ENCODE measurements at places on chromosomes 7 and 10.

DNA sequence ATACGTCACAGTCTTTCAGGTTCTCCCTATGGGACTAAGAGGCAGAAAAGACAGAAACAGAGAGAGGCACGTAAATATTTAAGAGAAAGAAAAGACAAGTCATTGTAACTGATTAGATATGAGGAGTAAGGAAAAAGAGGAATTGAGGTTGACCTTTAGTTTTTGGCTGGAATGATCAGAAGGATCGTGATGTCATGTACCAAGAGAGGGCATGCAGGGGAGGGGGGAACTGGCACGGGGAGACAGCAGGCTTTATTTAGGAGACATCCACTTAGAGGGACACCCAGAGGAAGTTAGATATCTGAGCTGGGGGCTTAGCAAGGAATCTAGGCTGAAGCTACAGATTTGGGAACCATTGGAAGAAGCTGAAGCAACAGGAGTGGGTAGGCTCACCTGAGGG is 9.2 kb upstream of the LRRC20 start:
- DNase-seq, result no peak

GRCh38 chr7:50808282-50808888 is 25.7 kb upstream of the GRB10 start:
- DNase-seq, result no peak

DNA sequence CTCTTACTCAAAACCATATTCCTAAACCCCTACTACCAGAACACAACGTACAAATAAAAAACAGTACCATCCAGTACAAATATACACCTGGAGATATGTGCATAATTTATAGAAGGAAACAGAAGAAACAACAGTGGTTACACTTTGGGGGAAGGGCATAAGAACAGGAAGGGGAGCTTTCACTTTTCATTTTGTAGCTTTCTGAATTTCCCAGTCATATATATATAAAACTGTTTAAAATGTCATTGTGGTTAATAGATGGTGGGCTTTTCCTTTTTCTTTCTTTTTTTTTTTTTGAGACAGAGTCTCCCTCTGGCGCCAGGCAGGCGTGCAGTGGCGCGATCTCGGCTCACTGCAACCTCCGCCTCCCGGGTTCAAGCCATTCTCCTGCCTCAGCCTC is 47.2 kb downstream of the MALSU1 start:
- no peak for DNase-seq

DNA sequence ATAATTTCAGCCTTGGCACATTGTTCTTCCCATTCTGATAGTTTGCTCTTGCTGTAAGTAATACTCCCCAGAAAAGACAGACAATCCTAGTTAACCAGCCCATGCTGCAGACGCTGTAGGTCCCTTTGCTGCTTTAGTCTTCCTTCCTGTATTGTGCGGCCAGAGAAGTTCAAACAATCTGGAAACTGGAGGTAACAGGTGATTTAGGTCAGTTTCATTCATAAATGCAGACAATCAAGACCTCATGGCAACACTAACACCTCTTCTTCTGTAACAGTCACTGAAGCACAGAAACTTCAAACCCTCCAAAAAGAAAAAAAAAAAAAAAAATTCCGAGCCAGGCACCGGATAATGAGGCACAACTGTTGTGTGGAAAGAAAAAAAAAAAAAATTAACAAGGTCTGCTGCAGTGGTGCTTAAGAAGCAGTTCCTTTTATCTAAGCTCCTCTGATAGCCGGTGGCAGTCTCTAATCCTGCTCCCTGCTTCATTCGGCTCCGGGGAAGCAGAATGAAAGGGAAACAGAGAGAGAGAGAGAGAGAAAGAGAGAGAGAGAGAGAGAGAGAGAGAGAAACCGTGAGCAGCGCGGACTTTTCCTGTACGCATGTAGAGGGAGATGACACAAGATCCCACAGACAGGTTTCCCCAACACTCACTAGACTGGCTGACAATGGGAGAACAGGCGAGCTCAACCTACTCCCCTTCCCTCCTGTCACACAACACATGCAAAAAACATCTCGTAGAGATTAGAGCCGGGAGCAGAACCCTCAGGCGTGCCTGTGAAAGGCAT is at the start of gene SEMA3A:
Gene SEMA3A, minus strand, starts transcription at position 306 of the 788 bp plus-strand sequence. Its CDS starts 203 bp downstream, at position 103.
- no peak for DNase-seq

GRCh38 chr7:131066635-131067034 is 261.0 kb upstream of the MKLN1 start:
- DNase-seq, result no peak

DNA sequence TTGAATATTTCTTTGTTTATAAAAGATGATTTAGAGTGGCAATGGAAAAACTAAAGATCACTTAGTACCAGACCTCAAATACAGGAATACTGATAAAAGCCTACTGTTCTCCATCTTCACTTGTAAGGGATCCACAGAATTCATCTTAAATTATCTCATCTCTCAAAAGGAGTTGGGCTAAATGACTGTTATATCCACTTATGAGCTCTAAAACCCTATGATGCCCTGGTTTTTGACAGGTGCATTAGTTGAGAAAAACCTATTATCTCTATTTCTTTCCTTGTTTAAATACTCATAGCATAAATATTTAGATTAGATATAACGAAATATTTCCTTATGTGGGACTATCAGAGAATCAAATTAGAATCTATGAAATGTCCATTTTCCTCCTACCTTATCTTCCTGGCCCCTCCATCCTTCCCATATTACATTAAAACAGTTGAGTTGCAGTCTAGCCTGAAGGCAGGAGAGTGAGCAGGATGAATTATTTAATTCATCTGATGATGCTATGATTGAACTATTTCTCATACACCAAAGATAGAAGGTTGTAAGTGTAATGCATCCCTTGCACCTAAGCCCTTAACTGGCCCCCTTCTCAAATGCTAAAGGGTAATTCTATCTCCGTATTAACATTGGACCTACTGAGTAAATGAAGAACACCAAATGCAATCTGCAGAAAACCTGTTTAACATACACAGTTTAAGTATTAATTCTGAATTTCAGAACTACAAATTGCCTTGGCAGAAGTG is 29.7 kb downstream of the PPP3CB start:
- DNase-seq, result no peak

Measured in stimulated activated CD4-positive, alpha-beta T cell treated with anti-CD3 and anti-CD28 coated beads, TNF-alpha, amount 100 ng/mL, for 4 hours (primary cell).